ENCODE measurements at places on chromosomes 2 and 18. TPM values are rescaled to one million over a fixed set of nuclear protein-coding genes. Genes with fewer than 3 reads are reported as not detected.

The FAM228A gene
- 0.32 TPM for total RNA-seq

The SRSF7 gene
- 76.6 TPM for total RNA-seq

The CPS1 gene
- total RNA-seq = 25.3 TPM

The ANKRD53 gene
- 2.4 TPM for total RNA-seq

The NAT8 gene
- total RNA-seq = not detected

Data from hair follicle dermal papilla cell (primary cell).